ENCODE measurements at places on chromosomes 2 and 18. TPM values are rescaled to one million over a fixed set of nuclear protein-coding genes. Genes with fewer than 3 reads are reported as not detected.

The DNAJC5G gene
- not detected for total RNA-seq

The RGPD3 gene
- total RNA-seq = 1.6 TPM

The ALMS1 gene
- total RNA-seq = 40.6 TPM

The CYB5A gene
- 646 TPM for total RNA-seq

DNA sequence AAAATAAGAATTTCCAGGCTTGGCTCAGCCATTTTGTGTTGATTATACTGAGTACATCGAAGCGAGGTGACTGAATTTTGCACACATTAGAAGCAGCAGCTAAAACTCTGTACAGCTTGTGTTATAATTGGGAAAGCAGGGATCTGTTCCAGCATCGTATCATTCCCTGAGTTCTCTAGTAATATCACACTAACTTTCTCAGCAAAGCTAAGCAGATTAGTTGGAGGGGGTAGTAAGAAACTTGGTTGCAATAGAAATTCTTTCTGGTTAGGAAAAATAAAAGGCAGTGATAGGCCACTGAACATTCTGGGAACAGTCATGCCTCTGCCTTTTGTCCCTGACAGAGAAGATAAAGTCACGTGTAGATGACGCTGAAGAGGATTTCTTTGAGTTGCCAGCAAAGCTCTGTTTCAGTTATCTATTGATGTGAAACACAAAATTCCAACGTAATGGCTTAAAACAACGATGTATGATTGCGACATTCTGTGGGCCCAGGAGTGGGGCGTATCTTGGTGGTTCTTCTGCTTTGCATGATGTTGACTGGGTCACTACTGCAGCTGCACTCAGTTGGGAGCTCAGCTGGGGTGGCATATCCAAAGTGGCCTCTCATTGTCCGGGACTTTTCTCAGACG lies 202.1 kb upstream of the MEX3C start:
- H3K4me1 ChIP-seq = no peaks in the 10 kb centered on the region
- no peaks in the 10 kb centered on the region for H3K27me3 ChIP-seq
- no peaks in the 10 kb centered on the region for H3K36me3 ChIP-seq
- H3K4me3 ChIP-seq = no peak overlapping the region
- no peak for DNase-seq

GRCh38 chr18:7102131-7102530 lies 15.5 kb downstream of the LAMA1 start:
- no peak for DNase-seq
- no peak overlapping the region for H3K4me3 ChIP-seq
- no peaks in the 10 kb centered on the region for H3K27me3 ChIP-seq
- peak overlapping the region; percentile 40 for H3K27ac ChIP-seq

- H3K4me1 ChIP-seq = no peaks in the 10 kb centered on the region
- no peaks in the 10 kb centered on the region for H3K27me3 ChIP-seq
- H3K27ac ChIP-seq = no peak overlapping the region
- no peaks in the 10 kb centered on the region for H3K36me3 ChIP-seq
Measured at GRCh38 chr2:19864381-19864780, 37.4 kb downstream of the TTC32 start.

DNA sequence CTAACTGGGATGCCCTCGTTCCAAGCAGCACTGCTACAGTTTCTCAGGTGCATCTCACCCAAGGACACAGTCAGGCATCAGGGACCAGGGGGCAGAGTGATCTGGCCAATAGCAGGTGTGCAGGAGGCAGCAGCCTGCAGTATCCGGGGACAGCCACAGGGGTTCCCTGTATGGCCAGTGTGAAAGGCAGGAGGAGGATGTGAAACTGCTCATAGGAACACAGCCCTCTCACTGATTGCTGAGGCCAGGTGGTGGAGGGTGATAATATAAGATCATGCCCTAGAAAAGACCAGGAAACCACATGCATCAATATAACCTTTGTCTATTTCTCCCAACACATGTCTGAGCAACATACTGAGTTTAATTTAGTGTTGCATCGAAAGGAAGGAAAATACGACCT lies 112.7 kb upstream of the TACR1 start:
- DNase-seq = no peak
- H3K27ac ChIP-seq = no peak overlapping the region
- no peaks in the 10 kb centered on the region for H3K36me3 ChIP-seq
- no peak overlapping the region for H3K4me3 ChIP-seq
- H3K4me1 ChIP-seq = no peaks in the 10 kb centered on the region

GRCh38 chr2:62938126-62938525 lies 112.5 kb upstream of the OTX1 start:
- DNase-seq = no peak
- no peaks in the 10 kb centered on the region for H3K36me3 ChIP-seq
- H3K4me1 ChIP-seq = no peaks in the 10 kb centered on the region
- no peak overlapping the region for H3K27ac ChIP-seq
- no peaks in the 10 kb centered on the region for H3K27me3 ChIP-seq

- H3K27ac ChIP-seq = no peak overlapping the region
- H3K4me3 ChIP-seq = no peak overlapping the region
- H3K27me3 ChIP-seq = no peaks in the 10 kb centered on the region
- no peak for DNase-seq
Measured at GRCh38 chr2:200492656-200493055, 17.2 kb downstream of the KCTD18 start.

DNA sequence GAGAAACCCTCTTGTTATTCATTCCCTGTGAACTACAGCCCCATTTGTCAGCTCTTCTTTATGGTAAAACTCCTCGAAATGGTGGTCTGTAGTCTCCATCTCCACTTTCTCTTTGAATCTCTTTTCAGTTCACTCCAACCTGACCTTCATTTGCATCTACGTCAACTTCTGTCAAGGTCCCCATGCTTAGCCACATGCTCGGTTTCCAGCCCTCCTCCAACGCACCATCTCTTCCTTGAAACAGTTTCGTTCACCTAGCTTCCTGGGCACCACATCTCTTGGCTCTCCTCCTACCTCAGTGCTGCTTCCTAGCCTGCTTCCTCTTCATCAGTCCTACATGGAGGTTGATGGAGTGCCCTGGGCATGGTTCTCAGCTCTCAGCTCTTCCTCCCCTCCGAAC lies 81.1 kb upstream of the AFF3 start:
- H3K4me3 ChIP-seq = no peak overlapping the region
- H3K4me1 ChIP-seq = no peaks in the 10 kb centered on the region
- DNase-seq = no peak
- H3K27ac ChIP-seq = no peak overlapping the region

All from breast epithelium (tissue), 4 donors.